ENCODE measurements at places on chromosomes 12 and 14.

DNA sequence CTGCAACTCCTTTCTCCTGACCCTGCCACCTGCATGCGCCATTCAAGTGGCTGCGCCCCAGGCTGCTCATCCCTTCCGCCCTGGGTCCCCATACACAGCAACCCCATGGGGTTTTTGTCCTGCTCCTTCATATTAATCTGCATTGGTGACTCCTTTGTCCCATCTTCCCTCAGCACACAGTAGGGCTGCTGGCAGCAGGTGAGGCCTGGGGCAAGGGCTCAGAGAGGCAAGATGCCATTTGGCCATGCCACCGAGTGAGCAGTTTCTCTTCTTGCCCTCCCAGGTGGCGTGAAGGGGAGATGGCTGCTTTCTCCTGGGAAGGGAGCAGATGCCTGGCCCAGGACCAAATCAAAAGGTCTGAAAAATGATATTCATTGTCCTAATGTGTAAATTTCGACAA lies 9.1 kb downstream of the RTL1 start:
- DNase-seq = no peak

DNA sequence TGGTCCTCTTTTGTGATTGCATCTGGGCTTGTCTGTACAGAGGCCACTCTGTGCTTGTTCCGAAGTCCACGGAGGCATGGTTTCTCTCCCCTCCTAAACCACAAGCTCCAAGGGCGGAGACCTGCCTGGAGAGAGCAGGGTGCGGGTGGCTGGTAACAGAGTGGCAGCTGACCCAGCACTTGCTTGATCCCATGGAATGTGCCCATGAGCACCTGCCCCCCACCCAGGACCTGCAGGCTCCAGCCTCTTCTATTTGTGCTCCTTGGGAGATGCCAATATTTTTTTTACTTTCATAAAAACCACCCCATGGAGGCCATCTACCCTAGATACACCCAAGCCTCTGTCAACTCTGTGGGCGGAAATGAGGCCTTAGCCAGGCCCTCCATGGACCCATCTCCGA lies 104.7 kb downstream of the PRMT8 start:
- DNase-seq = no peak

GRCh38 chr12:89525305-89525823 lies 483 bp downstream of the POC1B start:
- DNase-seq = peak; percentile 16

DNA sequence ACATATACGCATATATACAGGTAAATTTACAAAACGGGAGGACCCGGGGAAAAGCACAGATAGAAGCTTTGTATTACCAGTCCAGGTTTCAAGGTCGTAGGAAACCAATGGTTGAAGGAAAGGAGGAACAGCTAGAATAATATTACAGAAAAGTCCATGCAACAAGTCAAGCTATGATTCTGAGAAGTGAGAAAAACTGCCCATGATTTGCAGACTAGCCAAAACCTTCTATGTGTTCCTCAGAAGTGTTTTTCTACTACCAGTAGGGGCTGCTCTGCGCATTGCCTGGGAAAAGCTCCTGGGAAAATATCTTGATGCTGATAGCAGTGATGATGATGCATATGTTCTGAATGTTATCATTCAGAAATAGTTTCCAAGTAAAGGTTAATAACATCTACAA lies 2.2 kb downstream of the PDZRN4 start:
- no peak for DNase-seq

GRCh38 chr14:104689881-104690711 lies 678 bp downstream of the INF2 start:
- no peak for DNase-seq

DNA sequence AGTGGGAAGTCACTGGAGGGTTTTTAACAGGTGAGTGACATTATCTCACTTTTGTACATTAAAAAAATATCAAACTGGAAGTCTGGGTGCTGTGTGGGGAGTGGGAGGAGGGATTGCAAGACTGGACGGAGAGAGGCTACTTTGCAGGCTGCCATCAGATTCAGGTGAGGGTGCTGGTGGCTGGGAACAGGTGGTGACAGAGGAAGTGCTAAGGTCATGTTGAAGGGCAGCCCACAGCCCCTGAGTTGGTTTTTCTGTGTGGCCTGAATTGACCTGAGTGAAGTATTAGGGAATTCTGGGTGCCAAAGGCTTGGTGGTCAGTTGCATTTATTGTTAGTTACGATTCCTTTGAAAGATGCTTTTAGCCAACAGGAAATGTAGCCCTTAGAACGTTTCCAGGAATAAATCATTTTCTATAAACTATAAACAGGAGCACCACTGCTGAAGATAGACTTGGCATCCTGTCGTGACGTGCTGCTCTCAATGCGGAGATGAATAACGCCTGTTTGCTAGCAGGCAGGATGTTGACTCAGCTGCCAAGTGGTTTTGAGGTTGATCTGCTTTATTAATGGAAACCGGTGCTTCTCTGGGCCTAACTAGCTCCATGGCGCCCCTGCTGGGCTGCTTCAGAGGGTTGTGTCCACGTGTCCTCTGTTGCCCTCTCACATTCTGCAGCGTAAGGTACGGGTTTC lies 707.5 kb upstream of the TMEM132C start:
- DNase-seq = no peak
